ENCODE measurements at places on chromosomes 7 and 10.

GRCh38 chr7:155809947-155810769, 2.1 kb downstream of the SHH start:
- no peak for DNase-seq

- no peak for DNase-seq
Measured at GRCh38 chr10:82245157-82245556, 370.2 kb downstream of the NRG3 start.

GRCh38 chr10:2282202-2282601, 544.9 kb upstream of the ADARB2 start:
- no peak for DNase-seq

GRCh38 chr7:57216340-57216739, 84.1 kb upstream of the ZNF479 start:
- no peak for DNase-seq

GRCh38 chr10:128165536-128165935, 39.3 kb upstream of the MKI67 start:
- DNase-seq: no peak

DNA sequence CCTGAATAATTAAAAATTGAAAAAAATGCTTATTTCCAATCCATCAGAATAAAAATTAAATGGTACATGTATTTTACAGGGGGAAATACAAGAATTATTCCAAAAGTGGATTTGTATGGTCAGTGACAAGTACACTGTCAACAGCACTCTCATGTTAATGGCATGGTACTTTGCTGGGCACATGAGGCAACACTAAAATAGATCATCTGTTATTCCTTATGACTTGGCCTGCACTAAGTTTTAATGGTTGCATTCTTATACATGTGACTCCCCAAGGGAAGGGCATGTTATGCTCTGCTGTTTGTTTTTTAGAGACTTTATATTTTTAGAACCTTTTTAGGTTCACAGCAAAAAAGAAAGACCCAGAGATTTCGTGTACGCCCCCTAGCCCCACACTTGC, 128.3 kb downstream of the CPEB3 start:
- DNase-seq: no peak

DNA sequence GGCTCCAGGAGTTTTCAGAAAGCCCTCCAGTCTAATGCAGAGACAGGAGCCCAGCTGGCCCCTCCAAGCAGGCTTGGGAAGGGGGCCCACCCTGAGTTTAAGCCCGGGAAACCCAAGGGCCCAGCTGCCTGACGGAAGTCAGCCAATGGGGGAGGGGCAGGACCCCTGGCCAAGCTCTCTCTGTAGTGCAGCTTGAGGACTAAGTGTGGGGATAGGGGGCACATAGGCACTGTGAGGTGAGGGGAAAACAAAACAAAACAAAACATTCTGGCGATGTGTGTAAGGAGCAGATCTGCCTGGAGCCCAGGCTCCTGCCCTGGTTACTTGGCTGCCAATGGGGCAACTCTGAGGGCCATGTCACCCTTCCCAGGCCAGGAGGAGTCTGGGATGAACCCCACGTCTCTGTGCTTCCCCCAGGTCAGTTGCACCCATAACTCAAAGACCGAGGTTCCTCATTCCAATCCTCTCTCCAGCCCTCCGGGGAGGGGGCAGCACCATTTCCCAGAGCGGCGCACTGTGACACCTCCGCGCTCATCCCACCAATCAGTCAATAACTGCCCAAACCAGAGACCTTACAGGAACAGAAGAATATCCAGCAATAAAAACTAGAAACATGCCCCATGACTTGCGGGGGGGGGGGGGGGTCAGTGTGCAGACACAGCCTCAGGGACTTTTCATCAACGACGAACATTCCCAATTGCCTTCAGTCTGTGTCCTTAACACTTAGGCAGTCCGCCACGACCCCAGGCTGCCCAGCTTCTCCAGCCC, 1.7 kb downstream of the CXCL12 start:
- DNase-seq: no peak

GRCh38 chr10:69864321-69864720, 62.6 kb downstream of the COL13A1 start:
- no peak for DNase-seq

GRCh38 chr10:48287417-48288391, 13.2 kb upstream of the FRMPD2 start:
- DNase-seq: no peak

- no peak for DNase-seq
Measured at GRCh38 chr10:99536338-99537085, 3.8 kb downstream of the NKX2-3 start.

DNA sequence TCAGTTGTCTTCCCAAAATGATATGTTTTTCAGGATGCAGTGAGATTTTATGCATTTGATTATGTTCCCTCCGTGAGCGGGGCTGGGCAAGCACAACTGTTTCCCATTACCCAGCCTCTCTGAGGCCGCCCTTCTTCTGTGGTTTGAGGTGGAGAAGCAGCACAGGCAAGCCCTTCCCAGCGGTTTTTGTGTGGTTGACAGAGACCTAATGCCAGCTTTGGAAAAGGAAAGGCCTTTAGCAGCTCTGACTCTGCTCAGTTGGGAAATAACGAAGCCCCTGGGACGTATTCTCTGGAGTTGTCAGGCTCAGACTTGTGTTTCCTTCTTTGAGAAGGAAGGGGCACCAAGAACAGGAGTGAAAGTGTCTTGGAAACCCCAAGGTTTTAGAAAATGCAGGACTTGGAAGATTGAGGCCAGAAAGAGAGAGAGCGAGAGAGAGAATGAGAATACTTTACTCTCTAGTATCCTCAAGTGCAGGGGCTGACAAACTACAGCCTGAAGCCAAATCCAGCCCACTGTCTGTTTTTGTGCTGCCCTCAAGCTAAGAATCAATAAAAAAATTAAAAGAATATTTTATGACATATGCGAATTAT, 20.6 kb upstream of the PDCD4 start:
- DNase-seq: no peak

DNA sequence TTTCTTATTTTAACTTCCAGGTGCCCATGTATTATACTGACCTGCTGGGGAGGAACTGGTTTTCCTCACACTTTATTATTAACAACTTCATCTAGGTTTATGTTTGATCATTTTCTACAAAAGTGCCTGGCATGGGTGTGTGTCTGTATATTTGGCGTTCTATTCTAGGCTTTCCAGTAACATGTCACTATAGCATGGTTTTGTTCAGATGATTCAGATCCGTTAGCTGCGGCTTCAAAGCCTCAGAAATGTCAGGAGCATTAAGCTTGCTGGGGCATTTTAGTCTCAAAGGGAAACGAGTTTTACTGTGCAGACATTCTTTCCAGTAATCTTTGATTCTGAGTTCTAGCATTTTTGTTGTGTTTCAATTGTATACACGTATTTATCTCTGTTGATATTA, 2.3 kb downstream of the INPP5A start:
- no peak for DNase-seq

- DNase-seq: no peak
Measured at GRCh38 chr10:84244651-84245270, at the start of gene RGR. TSS of gene RGR (plus strand) at chr10:84245053. CDS start at chr10:84245091, 38 bp downstream.

GRCh38 chr10:2392145-2392812, 655.0 kb upstream of the ADARB2 start:
- DNase-seq: no peak

DNA sequence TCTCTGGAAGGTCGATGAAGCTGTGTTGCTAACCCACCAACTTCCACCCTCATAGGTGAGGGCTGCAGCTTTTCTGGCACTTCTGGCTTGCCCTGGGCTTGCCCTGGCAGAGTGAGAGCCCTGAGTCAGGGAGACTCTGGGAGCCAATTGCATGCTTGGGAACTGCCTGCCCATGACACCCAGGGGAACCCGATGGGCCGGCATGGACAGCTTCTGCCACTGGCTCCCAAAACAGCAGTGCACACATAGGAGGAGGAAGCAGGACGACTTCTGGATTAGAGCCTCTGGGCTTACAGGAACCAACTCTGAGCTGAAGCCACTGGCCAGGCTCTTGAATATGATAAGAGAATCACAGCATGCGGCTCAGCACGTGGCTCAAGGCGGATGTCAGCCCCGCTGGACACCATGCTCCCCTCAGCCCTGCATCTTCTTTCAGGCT, 135.2 kb upstream of the UNC5B start:
- no peak for DNase-seq

GRCh38 chr7:28533731-28534531, 121.6 kb downstream of the CREB5 start:
- no peak for DNase-seq

- no peak for DNase-seq
Measured at GRCh38 chr10:68184546-68184945, 47.4 kb downstream of the ATOH7 start.

GRCh38 chr10:68046642-68047041, 28.4 kb downstream of the HERC4 start:
- no peak for DNase-seq
